ENCODE measurements at places on chromosomes 1 and 21. TPM values are rescaled to one million over a fixed set of nuclear protein-coding genes. Genes with fewer than 3 reads are reported as not detected.

Gene MMEL1
- total RNA-seq: 7.6 TPM

Gene LEFTY1
- total RNA-seq: 0.74 TPM

Gene CRYZL1
- total RNA-seq: 45.5 TPM

Gene CAPN2
- total RNA-seq: 42.0 TPM

Gene EDARADD
- 3.4 TPM for total RNA-seq

Gene ZYG11A
- 0.25 TPM for total RNA-seq

Gene ALX3
- not detected for total RNA-seq

Gene SERPINC1
- not detected for total RNA-seq

Gene MPL
- total RNA-seq: not detected

Gene HCRTR1
- total RNA-seq: 3.2 TPM

Gene SIM2
- not detected for total RNA-seq

Gene HTR6
- total RNA-seq: 0.25 TPM

Gene OTUD7B
- total RNA-seq: 4.4 TPM

Gene SPRR2G
- not detected for total RNA-seq

Gene IVL
- under 0.01 TPM for total RNA-seq

Gene EXTL1
- 0.98 TPM for total RNA-seq

Gene HES2
- not detected for total RNA-seq
